HFFc6 (cell line): ENCODE measurements at places on chromosomes 6 and 20. TPM values are rescaled to one million over a fixed set of nuclear protein-coding genes. Genes with fewer than 3 reads are reported as not detected.

DNA sequence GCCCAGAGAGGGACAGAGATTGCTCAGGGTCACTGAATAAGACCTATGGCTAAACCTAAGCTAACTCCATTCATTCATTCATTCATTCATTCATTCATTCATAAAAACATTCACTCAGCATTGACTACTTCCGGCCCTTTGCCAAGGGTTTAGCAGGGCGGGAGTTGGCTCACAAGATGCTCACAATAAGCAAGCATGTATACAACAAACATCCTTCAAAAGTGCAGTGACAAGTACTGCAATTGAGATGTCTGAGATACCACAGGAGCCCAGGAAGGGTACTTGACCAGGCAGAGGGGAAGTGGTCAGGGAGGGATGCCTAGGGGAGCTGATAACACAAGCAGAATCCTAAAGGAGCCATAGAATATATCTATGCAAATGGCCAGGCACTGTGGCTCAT is 18.2 kb upstream of the KIAA1755 start:
- H3K36me3 ChIP-seq, result peaks cover 10% of the 10 kb centered on the region; the same call in 1 of the 2 replicates
- no peak overlapping the region for H3K27ac ChIP-seq
- peaks cover 66% of the 10 kb centered on the region for H3K4me1 ChIP-seq
- DNase-seq, result no peak
- no peak overlapping the region; the same call in 1 of the 2 replicates for H3K4me3 ChIP-seq

DNA sequence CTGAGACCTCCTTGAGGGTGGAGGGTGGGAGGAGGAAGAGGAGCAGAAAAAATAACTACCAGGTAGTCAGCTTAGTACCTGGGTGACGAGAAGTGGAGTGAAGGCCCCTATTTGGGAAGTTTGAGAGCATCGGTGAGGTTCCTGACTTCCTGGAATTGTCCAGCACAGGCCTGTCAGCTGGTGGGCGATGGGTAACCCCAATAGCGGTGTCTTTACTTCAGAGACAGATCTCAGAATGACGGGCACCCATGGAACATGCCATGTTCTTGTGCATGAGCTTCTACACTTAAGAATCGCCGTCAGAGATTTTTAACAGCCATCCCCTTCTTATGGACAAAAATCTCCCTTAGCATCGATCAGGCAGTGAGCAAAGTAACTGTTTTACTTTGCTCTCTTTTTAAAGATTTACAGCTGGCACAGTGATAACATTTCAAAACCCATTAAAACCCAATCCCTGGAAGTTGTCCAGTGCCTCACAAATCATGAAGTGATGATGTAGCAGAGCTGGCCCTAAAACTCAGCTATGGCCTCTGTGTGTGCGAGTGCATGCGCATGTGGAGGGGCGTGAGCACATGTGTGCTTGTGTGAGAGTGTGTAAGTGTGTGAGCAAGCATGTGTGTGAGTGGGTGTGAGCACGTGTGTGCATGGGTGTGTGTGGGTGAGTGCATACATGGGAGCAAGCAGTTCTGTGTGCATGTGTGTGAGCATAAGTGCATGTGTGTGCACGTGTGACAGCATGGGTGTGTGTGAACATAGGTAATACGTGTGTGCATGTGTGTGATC is 85.2 kb downstream of the DLL1 start:
- no peak for DNase-seq
- H3K4me1 ChIP-seq, result no peaks in the 10 kb centered on the region
- no peak overlapping the region for H3K27ac ChIP-seq
- H3K4me3 ChIP-seq, result no peak overlapping the region
- H3K27me3 ChIP-seq, result no peaks in the 10 kb centered on the region; the same call in none of the 2 replicates
- no peaks in the 10 kb centered on the region for H3K36me3 ChIP-seq

The ZBTB12 gene
- total RNA-seq, result 8.3 to 8.7 TPM (median 8.4 TPM) in 3 replicates

DNA sequence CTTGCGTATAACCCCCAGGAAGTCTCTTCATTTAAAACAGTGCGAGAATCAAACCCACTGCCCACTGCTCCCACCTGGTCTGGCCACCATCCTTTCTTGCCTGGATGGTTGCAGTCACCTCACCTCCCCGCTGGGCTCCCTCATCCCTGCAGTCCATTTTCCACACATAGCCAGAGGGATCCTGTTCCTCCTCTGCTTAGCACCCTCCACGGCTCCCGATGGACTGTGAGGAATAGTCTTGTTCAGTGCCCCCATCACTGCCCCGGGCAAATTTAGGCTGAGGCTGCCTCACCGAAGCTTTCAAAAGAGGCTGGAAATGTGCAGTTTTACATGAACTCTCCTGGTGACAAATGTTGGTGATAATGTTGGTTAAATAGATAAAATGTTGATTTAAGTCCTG is 17.7 kb downstream of the KCNG1 start:
- H3K4me3 ChIP-seq, result no peak overlapping the region
- H3K27ac ChIP-seq, result no peak overlapping the region
- H3K36me3 ChIP-seq, result no peaks in the 10 kb centered on the region
- no peak for DNase-seq
- no peaks in the 10 kb centered on the region for H3K4me1 ChIP-seq
- peaks cover under 1% of the 10 kb centered on the region for H3K27me3 ChIP-seq

DNA sequence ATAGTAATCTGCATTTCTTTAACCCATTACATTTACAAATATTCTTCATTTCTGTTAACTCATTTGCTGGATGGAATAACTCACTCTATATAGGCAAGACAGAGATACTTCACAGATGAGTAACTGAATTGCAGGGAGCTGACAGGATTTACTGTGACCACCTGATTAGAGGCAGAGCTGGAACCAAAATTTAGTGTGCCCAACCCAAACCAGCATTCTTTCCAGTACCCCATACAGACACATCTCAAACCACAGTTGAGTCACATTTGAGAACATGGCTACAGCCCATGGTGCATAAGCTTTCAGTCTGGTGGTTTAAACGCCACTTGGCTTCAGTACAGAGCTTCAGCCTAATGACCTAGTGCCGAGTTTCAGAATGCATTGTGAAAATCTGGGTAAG is 138.4 kb upstream of the TENT5A start:
- H3K27me3 ChIP-seq, result no peaks in the 10 kb centered on the region
- peak overlapping the region; percentile 90 for H3K27ac ChIP-seq
- DNase-seq, result peak; percentile 90
- peak overlapping the region; percentile 72 for H3K4me3 ChIP-seq
- H3K4me1 ChIP-seq, result peaks cover 35% of the 10 kb centered on the region

DNA sequence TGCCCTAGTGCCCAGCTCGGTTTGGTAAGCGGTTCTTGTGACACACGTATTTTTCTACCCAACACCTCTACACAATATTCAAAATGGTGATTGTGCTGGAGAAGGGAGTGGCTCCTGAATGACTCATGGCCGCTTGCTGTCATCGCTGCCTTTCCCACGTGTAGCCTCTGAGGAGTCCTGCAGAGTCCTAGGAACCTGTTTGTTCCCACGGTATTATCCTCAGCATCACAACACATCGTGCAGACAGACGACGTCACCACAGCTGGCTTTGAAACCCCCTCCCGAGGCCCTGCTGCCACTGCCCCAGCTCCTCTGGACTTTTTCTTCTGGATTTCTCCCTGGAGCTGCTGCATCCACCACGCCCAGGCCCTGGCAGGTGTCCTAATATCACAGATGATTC is 353.5 kb downstream of the SMOC2 start:
- H3K4me1 ChIP-seq, result no peaks in the 10 kb centered on the region
- no peaks in the 10 kb centered on the region; the same call in 1 of the 2 replicates for H3K36me3 ChIP-seq
- DNase-seq, result no peak
- H3K27me3 ChIP-seq, result no peaks in the 10 kb centered on the region; the same call in 1 of the 2 replicates

DNA sequence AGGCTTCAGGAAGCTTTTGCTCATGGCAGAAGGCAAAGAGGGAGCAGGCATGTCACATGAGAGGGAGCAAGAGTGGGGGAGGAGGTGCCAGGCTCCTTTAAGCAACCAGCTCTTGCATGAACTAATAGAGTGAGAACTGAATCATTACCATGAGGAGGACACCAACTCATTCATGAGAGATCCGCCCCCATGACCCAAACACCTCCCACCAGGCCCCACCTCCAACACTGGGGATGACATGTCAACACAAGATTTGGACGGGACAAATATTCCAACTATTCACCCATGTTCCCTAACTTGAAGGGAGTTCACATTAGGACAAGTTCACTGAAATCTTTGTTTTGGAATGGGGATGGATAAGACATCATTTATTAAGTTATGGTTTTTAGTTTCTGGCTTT is 155.2 kb upstream of the ESR1 start:
- peaks cover 4% of the 10 kb centered on the region; the same call in 1 of the 2 replicates for H3K36me3 ChIP-seq
- H3K4me3 ChIP-seq, result no peak overlapping the region
- DNase-seq, result no peak
- H3K27me3 ChIP-seq, result no peaks in the 10 kb centered on the region; the same call in 1 of the 2 replicates

The LPA gene
- total RNA-seq, result not detected in 2 replicates

- H3K27me3 ChIP-seq, result no peaks in the 10 kb centered on the region
- no peak overlapping the region for H3K4me3 ChIP-seq
- H3K4me1 ChIP-seq, result no peaks in the 10 kb centered on the region; the same call in 1 of the 2 replicates
- no peaks in the 10 kb centered on the region for H3K36me3 ChIP-seq
- H3K27ac ChIP-seq, result no peak overlapping the region
- no peak for DNase-seq
These were observed 754.6 kb downstream of the KIF16B start for GRCh38 chr20:15818651-15819071.

- no peak overlapping the region for H3K4me3 ChIP-seq
- H3K27ac ChIP-seq, result no peak overlapping the region
- no peak for DNase-seq
- H3K4me1 ChIP-seq, result no peaks in the 10 kb centered on the region
- peaks cover 20% of the 10 kb centered on the region for H3K27me3 ChIP-seq
These were observed 12.2 kb downstream of the SLC17A9 start for GRCh38 chr20:62964700-62965099.

GRCh38 chr6:42120895-42121865 is 21.2 kb downstream of the C6orf132 start:
- H3K4me3 ChIP-seq, result peak overlapping the region; percentile 22
- peaks cover 32% of the 10 kb centered on the region for H3K4me1 ChIP-seq
- peak overlapping the region; percentile 59 for H3K27ac ChIP-seq
- peaks cover 1% of the 10 kb centered on the region for H3K27me3 ChIP-seq
- H3K36me3 ChIP-seq, result peaks cover 12% of the 10 kb centered on the region; the same call in 1 of the 2 replicates

GRCh38 chr6:126113261-126113660 is 126.9 kb downstream of the TRMT11 start:
- no peak overlapping the region for H3K4me3 ChIP-seq
- peaks cover 10% of the 10 kb centered on the region for H3K4me1 ChIP-seq
- H3K27me3 ChIP-seq, result no peaks in the 10 kb centered on the region
- DNase-seq, result no peak

DNA sequence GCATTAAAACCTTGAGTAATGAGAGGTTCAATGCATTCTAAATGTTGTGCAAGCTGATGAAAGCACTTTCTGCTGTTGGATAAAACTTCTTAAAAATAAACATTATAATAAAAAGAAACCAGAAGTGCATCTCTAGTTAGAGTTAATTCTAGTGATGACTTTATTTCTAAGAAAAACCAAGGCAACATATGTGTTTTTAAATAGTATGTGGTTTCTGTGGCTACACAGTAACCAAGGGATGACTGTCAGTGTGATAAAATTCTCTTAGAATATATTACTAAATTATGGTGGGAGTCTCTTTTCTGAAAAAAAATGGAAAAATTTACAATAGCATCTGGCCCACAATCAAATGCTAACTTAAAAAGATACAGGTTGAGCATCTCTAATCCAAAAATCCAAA is 117.0 kb downstream of the ME1 start:
- peaks cover 13% of the 10 kb centered on the region for H3K36me3 ChIP-seq
- no peak for DNase-seq
- H3K4me3 ChIP-seq, result no peak overlapping the region
- H3K27me3 ChIP-seq, result no peaks in the 10 kb centered on the region

The PRPH2 gene
- 0.30 to 2.0 TPM (median 1.4 TPM) in 3 replicates for total RNA-seq

The CGAS gene
- 3.0 to 5.7 TPM (median 4.8 TPM) in 3 replicates for total RNA-seq

The CRIP3 gene
- total RNA-seq, result not detected in 3 replicates

The PHACTR1 gene
- 2.9 to 4.2 TPM (median 3.9 TPM) in 3 replicates for total RNA-seq

DNA sequence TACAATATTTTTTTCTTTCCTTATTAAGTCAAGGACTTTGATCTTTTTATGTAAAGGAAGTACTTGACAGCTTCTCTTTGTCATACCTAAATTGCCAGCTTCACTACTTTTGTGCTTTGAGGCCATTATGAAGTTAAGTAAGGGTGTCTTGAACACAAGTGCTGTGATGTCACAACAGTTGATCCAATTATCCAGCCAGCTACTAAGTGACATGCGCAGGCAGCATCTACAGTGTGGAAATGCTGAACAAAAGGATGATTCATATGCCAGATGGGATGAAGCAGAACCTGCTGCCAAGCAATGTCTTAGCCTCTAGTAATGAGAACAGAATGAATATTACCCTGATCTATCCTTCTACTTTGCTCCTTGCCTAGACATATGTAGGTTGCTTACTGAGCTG is 68.3 kb upstream of the TMEM244 start:
- no peak overlapping the region for H3K27ac ChIP-seq
- no peak overlapping the region for H3K4me3 ChIP-seq
- peaks cover 9% of the 10 kb centered on the region for H3K4me1 ChIP-seq

The MAP1LC3A gene
- 23.3 to 35.2 TPM (median 28.5 TPM) in 3 replicates for total RNA-seq

DNA sequence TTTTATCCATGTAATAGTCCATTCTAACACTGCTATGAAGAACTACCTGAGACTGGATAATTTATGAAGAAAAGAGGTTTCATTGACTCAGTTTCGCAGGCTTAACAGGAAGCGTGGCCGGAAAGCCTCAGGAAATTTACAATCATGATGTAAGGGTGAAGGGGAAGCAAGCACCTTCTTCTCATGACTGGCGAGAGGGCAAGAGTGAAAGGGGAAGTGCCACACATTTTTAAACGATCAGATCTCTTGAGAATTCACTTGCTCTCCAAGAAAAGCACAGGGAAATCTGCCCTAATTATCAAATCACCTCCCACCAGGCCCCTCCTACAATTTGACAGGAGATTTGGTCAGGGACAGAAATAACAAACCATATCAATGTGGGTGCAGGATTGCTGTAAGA is 859.7 kb downstream of the EPHA7 start:
- H3K27ac ChIP-seq, result no peak overlapping the region
- H3K36me3 ChIP-seq, result no peaks in the 10 kb centered on the region
- H3K4me1 ChIP-seq, result no peaks in the 10 kb centered on the region
- no peak overlapping the region for H3K4me3 ChIP-seq
- DNase-seq, result no peak

DNA sequence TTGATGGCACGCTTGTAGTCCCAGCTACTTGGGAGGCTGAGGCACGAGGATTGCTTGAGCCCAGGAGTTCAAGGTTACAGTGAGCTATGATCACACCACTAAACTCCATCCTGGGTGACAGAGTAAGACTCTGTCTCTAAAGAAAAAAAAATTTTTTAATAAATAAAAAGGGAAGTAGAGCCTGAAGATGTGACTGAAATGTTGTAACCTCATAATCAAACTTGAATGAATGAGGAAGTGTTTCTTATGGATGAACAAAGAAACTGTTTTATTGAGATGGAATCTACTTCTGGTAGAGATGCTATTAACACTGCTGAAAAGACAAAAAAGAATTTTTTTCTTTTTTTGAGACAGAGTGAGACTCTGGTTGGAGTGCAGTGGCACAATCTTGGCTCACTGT is 6.7 kb downstream of the MAK start:
- no peak overlapping the region for H3K27ac ChIP-seq
- H3K4me1 ChIP-seq, result no peaks in the 10 kb centered on the region
- H3K36me3 ChIP-seq, result no peaks in the 10 kb centered on the region
- peaks cover 15% of the 10 kb centered on the region for H3K27me3 ChIP-seq
- H3K4me3 ChIP-seq, result no peak overlapping the region

- peak overlapping the region; percentile 48 for H3K4me3 ChIP-seq
- peaks cover 46% of the 10 kb centered on the region for H3K4me1 ChIP-seq
- H3K27ac ChIP-seq, result peak overlapping the region; percentile 29
- no peaks in the 10 kb centered on the region for H3K27me3 ChIP-seq
- peaks cover 7% of the 10 kb centered on the region; the same call in 1 of the 2 replicates for H3K36me3 ChIP-seq
- DNase-seq, result peak; percentile 10
These were observed 49.9 kb downstream of the AIG1 start for GRCh38 chr6:143110572-143110971.

- peaks cover 7% of the 10 kb centered on the region for H3K4me1 ChIP-seq
- peaks cover 6% of the 10 kb centered on the region; the same call in 1 of the 2 replicates for H3K36me3 ChIP-seq
- no peak overlapping the region for H3K27ac ChIP-seq
These were observed 27.1 kb downstream of the AGPAT4 start for GRCh38 chr6:161246725-161247124.
